Lung microvascular endothelial cell (primary cell): ENCODE measurements at places on chromosomes 5 and 9. TPM values are rescaled to one million over a fixed set of nuclear protein-coding genes. Genes with fewer than 3 reads are reported as not detected.

DAPK1 gene
- total RNA-seq = 21.1 and 36.9 TPM in 2 replicates

KIF24 gene
- 0.40 and 1.1 TPM in 2 replicates for total RNA-seq

PCSK1 gene
- under 0.01 and 0.22 TPM in 2 replicates for total RNA-seq

TRAF1 gene
- total RNA-seq = 0.60 and 1.1 TPM in 2 replicates

C9orf50 gene
- not detected in 2 replicates for total RNA-seq

GRCh38 chr5:73615085-73615484, 10.9 kb upstream of the ARHGEF28 start:
- DNase-seq = no peak

DNA sequence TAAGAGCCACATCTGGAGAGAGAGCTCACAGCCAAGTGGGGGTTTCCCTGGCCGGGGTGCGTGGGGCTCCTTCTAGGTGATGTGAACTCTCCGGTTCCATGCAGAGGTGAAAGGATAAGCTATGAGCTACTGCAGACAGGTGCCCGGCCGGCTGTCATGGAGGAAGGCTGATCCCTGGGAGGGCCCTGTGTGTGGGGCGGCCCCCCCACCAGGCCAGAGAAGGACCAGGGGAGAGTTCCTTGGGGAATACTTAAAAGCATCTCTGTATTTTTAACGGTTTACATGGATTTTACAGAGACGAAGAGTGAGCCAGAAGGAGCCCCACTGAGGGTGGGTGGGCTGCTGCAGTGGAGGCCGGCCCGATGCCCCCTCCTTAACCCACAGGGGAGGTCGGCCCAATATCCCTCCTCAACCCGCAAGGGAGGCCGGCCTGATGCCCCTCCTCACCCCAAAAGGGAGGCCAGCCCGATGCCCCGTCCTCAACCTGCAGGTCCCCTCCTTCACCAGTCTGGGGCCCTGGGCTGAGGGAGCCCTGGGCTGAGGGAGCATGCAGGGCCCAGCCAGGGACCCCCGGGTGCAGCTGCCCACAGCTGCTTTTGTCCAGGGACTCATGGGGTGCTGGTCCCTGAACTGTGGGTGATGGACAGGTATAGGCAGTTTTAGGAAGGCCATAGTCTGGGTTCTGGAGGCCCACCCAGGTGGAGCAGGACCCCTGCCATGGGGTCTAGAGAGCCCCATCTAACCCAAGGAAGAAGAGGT, 31.9 kb downstream of the MRPL36 start:
- DNase-seq = no peak

- DNase-seq = no peak
Measured at GRCh38 chr9:77469515-77470231, 178.4 kb downstream of the GNA14 start.

- no peak for DNase-seq
Measured at GRCh38 chr9:70642341-70642740, 227.9 kb upstream of the KLF9 start.

GRCh38 chr5:111635151-111635902, 121.7 kb downstream of the NREP start:
- DNase-seq = no peak

DNA sequence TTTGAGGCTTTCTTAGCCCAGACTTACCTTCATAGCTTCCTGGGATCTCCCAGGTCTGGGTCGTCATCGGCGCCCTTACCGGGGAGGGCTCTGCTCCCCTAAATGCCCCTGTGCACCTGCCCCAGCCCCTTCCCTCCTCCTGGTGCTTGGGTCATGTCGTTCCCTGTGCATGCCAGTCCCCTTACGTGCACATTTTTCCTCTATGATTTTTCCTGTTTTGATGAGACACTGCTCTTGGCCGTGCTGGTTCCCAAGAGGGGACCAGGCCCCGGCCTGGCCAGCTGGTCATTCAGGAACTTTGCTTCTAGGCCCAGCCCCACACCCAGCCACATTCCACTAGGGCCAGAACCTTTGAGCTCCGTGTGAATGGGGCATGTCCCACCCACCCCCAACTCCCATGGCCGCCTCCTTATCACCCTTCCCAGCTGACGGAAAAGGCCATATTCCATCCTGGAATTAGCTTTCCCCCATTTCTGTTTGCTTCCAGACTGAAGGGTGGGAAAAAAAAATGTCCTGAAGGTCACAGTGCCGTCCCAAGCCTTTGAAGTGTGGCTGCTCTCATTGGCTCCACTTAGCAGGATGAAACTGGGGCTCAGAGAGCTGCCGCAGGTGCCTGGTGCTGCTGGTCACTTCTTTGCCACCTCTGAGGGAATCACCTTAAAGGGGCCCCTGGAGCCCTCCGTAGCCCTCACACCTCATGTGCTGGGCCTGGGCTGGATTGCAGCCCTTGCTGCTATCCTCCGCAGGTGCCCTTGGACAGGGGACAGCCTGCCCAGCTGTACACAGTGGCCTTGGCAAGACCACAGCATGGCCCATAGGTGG, 25.1 kb downstream of the ERGIC1 start:
- peak; percentile 97 for DNase-seq
